ENCODE measurements at places on chromosomes 12 and 14.
A peak's percentile ranks its signal among the peaks of the same experiment; 100 is the strongest.

- no peak for DNase-seq
Observed at GRCh38 chr12:107399046-107399445, 286.6 kb upstream of the PWP1 start.

- peak; percentile 26 for DNase-seq
Observed at GRCh38 chr14:105940534-105941225, 414.3 kb downstream of the TMEM121 start.

GRCh38 chr12:6096527-6096926, 27.9 kb downstream of the VWF start:
- DNase-seq = no peak

DNA sequence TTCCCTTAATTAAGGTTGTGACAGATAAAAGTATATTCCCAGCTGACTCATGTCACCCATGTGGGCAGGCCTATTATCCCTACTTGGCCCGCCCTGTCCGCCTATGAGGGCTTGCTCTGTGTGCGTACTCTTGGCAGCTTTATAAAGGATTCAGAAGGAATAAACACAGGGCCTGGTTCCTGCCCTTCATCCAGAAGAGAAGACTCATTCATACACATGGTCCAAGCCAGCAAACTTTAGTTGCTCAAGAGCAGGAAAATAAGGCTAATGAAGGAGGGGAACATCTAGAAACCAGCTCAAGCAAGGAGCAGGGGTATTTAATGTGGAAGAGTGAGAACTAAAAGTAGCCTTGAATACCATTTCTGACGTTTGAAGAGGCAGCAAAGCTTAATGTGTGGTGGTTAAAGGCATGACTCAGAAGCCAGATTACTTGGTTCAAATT, 141.9 kb downstream of the CRADD start:
- peak; percentile 90 for DNase-seq

DNA sequence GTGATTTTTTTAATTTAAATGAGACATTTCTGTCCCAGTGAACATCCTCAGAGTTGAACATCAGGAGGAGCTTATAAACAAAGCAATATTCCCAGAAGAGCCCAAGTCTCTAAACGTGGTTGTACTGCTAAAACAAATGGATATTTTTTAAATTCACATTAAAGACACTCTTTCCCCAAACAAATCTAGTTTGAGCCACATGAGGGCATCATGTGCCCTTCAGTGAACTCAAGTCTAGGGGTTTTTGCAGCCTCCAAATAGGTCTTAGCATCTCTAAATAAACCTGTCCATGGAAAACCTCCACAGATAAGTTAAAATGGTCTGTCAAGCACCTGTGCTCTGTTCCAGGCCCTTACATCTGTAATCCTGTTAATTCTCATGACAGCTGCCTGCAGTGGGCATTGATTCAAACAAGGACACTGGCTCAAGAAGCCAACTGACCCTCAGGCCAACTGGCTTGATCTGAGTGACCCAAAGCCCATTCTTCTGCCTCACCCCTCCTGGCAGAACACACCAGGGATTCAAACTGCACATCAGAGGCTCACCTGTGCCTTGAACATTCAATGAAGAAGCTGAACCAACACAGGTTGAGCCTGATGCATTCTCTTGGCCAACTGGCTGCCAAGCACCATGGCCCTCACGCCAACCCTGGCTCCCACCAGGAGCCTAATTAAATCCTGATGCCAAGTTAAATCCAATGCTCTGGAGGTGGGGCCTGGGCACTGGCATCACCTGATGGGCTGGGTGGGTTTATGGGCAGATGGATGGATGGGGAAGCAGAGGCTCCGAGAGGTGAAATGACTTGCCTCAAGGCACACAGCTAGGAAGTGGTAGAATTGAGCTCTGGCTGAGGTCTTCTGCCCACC, 8.6 kb downstream of the ISCU start:
- peak; percentile 38 for DNase-seq

- DNase-seq = no peak
Observed at GRCh38 chr12:103854372-103854973, 13.4 kb upstream of the NT5DC3 start.

DNA sequence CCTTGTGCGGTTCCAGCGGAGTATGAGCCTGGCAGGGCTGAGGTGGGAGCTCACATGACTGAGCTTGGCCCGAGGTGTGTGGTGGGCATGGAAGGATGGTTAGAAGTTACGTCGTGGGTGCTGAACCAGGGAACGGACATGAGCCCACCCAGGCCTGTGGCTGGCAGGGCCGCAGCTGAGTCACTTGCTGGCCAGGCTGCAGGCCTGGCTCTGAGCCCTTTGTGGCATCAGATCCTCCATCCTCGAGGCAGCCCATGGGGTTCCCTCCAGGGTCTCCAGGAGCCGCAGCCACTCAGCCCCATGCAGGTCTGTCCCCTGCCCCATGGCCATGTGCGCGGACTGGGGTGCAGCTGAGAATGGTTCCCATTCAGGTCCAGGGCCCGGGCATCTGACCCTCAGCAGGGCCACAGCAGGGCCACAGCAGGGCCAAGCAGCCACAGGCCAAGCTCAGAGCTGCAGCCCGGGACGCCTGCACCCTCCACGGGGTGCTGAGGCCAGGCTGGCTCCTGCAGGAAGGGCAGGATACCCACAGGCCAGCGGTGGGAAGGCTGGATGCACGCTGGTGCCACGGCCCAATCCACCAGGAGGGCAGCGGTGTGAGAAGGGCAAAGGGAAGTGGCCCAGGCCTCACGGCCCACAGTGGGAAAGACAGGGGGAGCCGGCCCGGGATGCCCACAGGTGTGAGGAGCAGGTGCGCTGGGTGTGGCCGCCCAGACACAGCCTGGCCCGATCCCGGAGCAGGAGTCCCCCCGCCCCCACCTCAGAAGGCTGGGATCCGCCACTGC, 26.3 kb upstream of the ULK1 start:
- DNase-seq = no peak

GRCh38 chr14:80055226-80055625, 156.1 kb downstream of the DIO2 start:
- no peak for DNase-seq

- DNase-seq = no peak
Observed at GRCh38 chr14:61698206-61698980, 3.1 kb downstream of the HIF1A start.
